Nephron progenitor cell (in vitro differentiated cells): ENCODE measurements at places on chromosomes 12 and 14.

DNA sequence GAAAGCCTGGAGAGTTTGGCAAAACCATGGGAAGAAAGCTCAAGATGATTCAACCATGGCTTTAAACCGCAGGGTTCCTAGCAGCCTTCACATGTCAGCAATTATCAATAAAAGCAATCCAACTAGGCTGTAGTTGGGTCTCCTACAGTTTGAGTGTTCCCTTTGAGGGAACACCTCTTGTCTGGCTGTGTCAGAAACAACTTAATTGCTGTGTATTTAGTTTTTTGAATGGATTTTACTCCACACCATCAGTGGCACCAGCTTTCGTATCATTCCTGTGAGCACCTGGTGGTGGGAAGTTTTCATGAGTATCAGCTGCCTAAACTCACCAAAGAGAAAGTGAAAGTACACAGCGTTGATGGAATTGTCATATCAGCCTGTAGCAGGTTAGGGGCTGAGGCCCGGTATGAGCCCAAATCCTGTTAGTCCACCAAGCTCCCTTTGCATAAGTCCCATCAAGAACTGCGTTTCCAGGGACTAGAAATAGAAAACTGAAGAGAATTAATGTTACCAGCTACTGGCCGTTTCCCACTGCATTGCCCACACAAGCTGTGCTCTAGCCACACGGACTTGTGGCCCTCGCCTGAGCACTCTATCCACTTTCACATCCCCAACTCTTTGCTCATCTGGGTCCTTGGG, 10.9 kb upstream of the IL26 start:
- no peak for DNase-seq

DNA sequence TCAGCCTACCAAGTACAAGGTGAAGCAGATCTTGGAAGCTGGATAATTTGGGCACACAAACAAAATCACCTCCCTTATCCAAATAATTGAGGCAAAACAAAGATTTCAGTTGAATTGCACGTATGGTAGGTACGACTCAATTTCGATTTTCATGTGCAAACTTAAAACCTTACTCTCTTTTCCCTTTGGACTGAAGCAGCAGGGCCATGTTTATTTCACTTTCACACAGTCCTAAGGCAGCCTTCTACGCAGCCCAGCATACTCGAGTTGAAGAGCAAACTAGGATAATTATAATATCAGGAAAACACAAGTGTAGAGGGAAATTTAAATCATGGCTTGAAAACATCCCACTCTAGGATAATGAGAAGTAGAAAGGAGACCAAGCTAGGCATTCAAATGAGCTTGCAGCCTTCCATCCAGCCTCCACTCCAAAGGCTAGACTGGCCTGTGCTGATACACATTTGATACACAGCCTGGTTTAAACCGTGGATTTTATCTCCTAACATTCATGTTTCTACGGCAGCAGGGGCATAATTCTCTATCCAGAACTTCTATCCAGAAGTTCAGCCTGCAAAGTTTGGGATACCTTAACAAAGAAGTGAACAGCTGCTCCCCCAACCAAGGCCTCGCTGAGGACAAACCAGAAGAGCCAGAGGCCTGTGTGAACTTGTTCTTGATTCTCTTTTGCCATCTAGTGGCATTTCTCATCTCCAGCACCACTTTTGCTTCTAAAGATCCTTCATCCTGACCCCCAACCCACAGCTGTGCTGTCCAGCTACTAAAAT, 2.4 kb upstream of the RNASE7 start:
- DNase-seq, result peak; percentile 30

DNA sequence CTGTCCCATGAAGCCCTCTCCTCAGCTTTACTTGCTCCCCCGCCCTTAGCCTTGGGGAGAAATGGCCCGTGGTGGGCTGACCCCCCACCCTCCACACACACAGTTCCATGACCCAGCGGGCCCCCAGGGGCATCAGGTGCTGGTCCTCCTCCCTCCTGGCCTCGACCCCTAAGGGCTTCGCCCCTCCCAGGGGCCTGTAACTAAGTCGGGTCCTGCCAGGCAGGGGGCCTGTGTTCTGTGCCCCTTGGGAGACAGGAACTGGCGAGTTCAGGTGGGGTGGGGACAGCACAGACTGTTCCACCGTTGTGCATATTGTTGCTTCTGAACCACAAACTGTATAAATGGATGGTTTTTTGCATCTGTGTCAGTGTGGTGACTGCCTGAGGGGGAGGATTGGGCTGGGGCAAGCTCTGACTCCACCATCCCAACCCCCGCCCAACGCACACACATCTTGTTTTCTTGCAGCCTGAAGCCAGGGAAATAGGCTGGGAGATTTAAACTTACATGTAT, 8.8 kb downstream of the TAMALIN start:
- no peak for DNase-seq

- DNase-seq, result no peak
Observed at GRCh38 chr14:55136241-55136640, 7.2 kb downstream of the LGALS3 start.
